ENCODE measurements at places on chromosomes 13 and 19.
A peak's percentile ranks its signal among the peaks of the same experiment; 100 is the strongest.

GRCh38 chr13:113723410-113724015, 35.5 kb upstream of the TMEM255B start:
- peak; percentile 41 for DNase-seq

DNA sequence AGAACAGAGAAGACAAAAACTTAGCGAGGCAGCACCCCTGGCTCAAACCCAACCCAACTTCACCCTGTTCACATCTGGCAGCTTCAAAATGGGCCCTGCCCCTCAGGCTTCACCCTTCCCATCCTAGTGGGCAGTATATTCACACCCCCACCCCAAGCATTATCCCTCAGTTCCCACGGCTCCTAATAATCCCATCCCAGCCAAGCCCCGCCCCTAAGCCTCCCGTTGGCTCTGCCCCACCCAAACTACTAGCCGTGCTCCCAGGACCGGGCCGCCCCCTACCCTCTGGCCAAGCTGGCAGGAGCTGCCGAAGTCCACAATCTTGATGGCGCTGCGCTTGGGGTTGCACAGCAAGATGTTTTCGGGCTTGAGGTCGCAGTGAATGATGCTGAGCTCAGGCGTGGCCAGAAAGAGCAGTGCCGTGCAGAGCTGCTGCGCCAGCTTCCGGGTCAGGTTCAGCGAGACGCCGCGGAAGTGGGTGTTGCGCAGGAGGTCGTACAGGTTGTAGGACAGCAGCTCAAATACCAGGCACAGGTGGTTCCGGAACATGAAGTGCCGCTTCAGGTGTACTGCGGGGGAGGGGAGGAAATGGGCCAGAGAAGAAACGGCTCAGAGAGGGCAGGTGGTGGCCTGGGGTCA, 5.8 kb downstream of the DYRK1B start:
- no peak for DNase-seq

DNA sequence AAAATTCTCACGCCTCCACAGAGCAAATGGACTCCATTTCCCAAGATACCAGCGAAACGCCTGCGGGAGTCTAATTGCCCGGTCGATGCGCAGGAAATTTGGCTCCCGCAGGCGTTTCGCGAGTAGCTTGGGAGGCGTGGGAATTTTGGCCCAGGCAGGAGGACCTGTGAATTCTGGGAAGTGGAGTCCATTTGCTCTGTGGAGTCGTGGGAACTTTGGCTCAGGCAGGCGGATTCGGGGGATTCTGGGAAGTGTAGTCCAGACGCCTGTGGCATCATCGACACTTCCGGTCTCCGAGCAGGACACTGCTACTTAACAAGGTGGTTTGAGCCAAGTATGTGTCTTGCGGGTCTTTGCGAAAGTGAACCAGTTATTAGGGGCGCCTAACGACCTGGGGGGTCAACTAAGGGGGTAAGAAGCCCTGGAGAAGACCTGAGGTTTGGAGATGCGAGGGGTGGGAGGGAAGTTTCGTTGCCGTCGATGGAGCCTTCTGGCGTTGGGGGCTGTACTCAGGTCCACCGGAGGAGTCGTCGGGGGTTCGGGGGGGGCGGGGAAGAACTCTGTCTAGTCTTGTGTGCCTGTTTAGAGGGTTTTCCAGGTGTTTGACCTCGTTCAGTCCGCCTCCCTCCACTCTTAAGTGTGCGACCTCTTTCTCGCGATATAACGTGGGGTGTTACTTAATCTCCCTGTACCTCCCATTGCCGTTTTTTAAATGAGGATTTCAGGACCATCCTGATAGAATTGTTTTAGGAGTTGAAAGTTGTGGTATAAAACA, at the start of gene ZNF155:
Gene ZNF155 (plus strand): TSS at position 277 of the 775 bp plus-strand sequence. CDS start 4,356 bp downstream, outside the sequence.
- DNase-seq: peak; percentile 90

DNA sequence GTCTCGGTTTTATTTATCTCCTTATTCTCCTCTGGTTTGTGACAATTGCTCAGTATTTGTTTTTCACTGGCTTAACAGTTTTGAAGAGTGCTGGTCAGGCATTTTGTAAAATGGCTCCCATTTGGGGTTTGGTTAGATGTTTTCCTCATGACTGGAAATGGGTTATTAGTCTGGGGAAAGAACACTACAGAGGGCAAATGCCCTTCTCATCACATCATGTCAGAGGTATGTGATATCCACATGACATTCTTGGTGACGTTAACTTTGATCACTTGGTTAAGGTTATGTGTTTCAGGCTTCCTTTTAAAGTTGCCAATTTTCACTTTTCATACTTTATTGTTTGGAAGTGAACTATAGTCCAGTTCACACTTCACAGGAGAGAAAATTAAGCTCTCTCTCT, 74.8 kb upstream of the KLHL1 start:
- DNase-seq: no peak

- peak; percentile 68 for DNase-seq
These were observed 47.1 kb downstream of the TGDS start for GRCh38 chr13:94548821-94549231.

DNA sequence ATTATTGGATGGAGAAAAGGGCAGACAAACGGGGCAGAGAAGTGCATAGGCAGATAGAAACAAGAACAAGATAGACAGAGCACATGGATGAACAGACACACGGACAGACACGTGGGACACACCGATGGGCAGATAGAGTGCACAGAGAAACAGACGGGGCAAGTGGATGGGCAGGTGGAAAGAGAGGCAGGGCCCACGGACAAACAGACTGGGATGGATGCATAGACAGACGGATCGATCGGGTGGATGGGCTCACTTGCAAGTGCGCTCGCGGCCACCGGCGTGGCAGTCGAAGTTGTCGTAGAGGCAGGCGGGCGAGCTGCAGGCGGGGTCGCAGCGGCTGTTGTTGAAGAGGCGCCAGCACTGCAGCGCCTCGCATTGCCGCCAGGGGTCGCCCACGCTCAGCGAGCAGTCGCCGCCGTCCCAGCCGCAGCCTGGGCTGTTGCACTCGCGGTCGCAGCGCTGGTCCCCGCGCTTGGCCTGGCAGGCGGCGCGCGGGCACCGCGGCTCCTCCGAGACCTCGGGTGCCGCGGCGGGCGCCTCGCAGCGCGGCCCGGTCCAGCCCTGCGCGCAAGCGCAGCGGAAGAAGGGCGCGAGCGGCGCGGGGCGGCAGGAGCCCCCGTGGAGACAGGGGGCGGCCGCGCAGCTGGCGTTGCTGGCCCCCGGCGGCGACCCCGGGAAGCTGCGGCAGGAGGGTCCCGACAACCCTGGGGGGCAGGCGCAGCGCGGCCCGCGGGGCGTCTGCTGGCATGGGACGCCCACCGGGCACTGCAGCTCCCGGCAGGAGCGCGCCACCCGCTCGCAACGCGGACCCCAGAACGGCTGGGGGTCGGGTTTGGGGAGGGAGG, 23.3 kb downstream of the NOTCH3 start:
- peak; percentile 83 for DNase-seq

- DNase-seq: no peak
These were observed 39.3 kb downstream of the RGCC start for GRCh38 chr13:41496420-41497234.

GRCh38 chr13:89816404-89816803, 1531.1 kb upstream of the MIR17HG start:
- DNase-seq: no peak

DNA sequence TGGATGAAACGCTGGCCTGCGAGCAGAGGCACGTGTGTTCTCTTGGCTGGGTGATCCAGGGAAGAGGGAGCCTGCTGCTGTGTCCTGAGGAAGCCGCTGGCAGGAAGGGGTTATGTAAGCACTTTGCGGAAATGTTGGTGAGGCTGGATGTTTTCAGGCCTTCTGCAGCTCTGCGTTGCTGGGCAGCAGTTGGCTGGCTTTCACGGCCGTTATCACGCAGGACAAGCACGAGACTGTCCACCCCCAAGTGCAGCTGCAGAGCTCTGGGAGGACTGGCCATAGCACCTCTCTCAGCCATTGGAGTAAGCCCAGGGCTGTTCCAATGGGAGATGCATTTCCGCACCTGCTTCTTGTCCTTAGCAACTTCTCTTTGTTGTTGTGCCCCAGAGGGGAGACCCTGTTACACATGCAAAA, 146.9 kb upstream of the SOX21 start:
- DNase-seq: no peak

DNA sequence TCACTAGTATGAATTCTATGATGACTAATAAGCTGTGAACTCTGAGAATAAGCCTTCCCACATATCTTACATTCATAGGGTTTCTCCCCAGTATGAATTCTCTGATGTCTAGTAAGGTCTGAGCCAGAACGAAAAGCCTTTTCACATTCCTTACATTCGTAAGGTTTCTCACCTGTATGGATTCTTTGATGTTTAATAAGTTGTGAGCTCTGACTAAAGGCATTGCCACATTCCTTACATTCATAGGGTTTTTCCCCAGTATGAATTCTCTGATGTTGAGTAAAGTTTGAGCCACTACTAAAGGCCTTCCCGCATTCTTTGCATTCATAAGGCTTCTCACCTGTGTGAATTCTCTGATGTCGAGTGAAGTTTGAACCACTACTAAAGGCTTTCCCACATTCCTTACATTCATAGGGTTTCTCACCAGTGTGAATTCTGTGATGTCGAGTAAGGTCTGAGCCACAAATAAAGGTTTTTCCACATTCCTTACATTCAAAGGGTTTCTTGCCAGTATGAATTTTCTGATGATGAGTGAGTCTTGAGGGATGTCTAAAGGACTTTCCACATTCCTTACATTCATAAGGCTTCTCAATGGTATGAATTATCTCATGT, 30.7 kb upstream of the ZFP82 start:
- no peak for DNase-seq

Measured in erythroblast (primary cell).